COLO829 (cell line): ENCODE measurements at places on chromosomes 1 and 21.

DNA sequence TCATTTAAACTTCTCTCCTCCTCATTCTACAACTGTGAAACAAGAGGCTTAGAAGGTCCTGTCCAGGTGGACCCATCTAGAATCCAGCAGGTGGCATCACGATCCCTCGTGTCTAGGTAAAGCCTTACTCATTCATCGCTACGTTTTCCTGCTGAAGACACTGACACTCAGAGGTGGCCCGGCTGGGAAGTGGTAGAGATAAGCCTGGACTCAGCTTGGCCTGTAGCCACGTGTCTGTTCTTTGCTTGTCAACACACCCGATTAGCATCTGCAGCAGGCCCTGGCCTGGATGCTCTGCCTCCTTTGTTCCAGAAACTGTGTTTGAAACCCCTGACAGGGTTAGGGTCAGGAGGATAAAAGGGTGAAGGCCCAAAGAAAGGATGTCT is 43.4 kb downstream of the PARP1 start:
- DNase-seq = no peak

DNA sequence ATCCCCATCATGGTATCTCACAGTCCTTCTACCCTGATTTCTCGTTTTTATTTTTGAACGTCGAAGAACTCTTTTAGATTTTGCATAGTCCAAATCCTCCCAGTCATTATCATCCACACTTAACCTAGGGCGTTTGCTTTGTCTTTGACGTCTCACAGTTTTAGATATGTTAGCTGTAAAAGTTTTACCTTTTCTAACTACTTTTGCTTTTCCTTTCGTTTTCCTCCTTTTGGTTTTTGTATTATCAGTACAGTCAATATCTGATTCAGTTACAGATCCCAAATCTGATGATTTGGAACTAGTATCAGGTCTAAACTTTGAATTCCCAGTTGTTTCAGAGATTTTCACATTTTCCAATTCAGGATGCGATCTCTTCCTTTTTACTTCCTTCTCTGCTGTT is 13.1 kb upstream of the PSMG1 start:
- no peak for DNase-seq

GRCh38 chr1:53754484-53755312 is 15.7 kb upstream of the GLIS1 start:
- DNase-seq = peak; percentile 42

GRCh38 chr1:66291531-66291864 is 242.5 kb upstream of the SGIP1 start:
- no peak for DNase-seq

GRCh38 chr1:116561563-116561962 is 9.3 kb downstream of the CD58 start:
- DNase-seq = no peak

GRCh38 chr1:37424523-37424922 is 49.9 kb upstream of the ZC3H12A start:
- no peak for DNase-seq

DNA sequence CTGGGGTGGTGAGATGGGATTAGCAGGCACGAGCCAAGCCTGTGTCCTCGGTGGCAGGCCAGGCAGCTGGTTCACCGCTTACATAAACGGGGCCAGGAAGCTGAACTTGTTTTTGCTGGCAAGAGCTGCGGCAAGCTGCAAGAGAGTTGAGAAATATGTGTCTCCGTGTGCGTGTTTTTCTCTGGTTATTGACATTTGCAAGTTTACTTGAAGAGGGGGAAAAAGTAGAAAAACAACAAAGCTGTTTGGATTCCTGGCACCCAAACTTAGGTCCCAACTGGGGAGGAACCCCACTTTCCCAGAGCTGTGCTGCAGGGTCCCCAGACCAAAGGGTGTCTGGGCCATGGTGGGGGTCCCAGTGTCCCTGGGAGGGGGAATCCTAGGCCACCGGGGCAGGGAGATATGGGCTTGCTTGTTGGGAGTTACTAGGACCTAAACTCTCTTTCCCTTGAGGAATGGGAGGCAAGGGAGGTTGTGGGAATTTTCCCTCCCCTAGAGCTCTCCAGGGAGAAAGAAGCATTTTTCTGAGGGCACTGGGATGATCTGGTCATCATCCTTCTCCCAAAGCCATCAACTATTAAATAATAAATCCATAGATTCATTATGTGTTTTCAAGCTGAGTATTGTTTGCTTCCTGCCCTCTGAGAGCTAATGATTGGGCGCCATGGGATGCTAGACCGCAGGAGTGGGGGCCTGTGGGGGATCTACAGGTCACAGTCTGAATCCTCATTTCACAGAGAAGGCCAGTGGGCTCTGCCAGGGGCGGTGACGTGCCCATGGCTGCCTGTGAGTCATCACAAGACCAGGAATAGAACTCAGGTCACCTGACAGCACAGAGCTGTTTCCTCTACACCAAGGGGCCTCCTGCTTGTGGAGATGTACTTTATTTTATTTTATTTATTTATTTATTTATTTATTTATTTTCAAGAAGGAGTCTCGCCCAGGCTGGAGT is 14.8 kb downstream of the IL6R start:
- DNase-seq = peak; percentile 96

DNA sequence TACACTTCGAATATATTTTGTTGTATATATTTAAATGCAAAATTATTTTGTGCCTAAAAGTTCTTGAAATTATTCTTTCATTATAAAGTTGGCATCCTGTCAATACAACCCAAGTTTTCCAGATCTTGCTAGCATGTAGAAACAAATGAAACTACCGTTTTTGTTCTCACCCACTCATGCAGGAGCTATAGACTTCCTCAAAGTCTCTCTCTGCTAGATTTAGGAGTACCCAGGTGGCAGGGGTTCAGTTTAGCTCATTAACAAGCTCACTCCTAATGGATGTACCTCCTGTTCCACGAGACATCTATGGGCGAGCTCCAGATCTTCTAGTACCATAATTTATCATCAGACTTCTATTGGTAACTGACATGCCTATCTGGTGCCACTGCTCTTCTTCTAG is 390.2 kb upstream of the POU3F1 start:
- DNase-seq = no peak

- no peak for DNase-seq
Observed at GRCh38 chr1:112247036-112247597, 148.9 kb upstream of the CTTNBP2NL start.

DNA sequence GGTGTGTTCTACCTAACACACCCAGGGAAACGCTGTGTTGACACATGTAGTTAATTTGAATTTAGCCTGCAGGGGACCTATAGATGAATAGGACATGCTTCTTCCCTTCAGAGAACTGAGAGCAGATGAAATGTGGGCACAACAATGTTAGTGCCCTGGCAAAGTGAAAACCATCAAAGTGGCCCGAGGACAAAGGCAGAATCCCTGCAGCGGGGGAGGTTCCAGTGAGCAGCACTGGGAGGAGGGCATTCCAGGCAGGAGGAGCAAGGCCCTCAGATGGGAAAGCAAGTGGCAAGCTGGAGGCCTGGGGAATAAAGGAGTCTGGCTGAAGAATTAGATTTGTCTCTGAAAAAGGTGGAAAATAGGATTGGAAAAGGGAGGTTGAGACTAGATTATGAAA is 37.2 kb downstream of the C1orf94 start:
- DNase-seq = no peak

- no peak for DNase-seq
Observed at GRCh38 chr1:164735315-164736052, 176.5 kb downstream of the PBX1 start.

DNA sequence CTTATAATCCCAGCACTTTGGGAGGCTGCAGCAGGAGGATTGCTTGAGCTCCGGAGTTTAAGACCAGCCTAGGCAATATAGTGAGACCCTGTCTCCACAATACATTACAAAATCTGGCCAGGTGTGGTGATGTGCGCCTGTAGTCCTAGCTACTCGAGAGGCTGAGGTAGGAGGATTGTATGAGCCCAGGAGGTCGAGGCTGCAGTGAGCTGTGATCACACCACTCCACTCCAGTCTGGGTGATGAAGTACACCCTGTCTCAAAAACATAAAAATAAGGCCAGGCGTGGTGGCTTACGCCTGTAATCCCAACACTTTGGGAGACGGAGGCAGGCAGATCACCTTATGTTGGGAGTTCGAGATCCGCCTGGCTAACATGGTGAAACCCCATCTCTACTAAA is 27.7 kb downstream of the L1TD1 start:
- no peak for DNase-seq

GRCh38 chr1:115134231-115134630 is 44.9 kb upstream of the TSPAN2 start:
- no peak for DNase-seq

DNA sequence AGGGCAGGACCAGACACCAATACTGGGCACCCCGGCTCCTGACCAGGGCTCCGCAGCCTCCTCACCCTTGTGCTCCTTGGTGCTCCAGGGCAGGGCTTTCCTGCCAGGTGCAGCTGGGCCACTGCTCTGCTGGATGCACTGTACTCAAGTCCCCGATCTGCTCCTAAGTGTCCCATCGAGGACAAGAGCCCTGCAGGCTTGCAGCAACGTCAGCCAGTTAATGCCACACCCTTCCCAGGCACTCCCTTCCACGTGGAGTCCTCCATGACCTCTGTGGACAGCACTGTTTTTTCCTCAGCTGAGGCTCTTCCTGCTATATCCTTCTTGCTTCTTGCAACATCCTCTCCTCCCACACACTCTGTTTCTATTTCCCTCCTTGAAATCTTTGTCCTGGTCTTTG is 94.0 kb upstream of the NGF start:
- no peak for DNase-seq

GRCh38 chr1:217982331-217983050 is 302.6 kb upstream of the RRP15 start:
- DNase-seq = no peak

DNA sequence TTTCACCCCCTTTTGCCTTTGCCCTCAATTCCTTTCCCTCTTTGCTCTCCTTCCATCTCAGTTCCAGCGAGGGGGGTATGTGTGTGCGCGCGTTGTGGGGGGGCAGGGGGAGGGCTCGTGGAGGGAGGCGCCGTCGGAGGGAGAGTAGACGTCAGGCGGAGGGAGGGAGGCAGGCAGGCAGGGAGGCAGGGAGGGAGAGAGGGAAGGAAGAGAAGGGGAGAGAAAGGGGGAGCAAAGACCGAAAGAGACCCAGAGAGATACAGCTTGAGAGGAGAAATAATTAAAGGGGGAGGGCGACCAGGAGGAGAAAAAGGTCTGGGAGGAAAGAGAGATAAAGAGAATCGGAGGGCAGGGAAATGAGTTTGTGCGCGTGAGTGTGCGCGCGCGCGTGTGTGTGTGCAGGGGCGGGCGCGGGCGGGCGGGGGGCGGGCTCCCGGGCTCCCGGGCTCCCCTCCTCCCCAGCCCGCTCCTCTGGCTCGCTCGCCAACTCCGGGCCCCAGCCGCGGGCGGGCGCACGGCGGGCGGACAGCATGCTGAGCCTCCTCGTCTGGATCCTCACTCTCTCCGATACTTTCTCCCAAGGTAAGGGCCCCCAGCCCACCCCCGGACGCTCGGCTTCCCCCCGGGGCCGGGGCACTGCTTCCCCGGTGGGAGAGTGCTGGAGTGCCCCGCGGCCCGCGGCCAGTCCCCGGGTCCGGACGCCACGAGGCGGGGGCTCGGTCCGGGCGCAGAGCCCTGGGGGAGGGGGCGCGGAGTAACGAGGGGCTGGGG is at the start of gene KIRREL1:
Gene KIRREL1 (plus strand): TSS at position 499 of the 771 bp plus-strand sequence. CDS start 32 bp downstream, at position 531.
- DNase-seq = no peak

DNA sequence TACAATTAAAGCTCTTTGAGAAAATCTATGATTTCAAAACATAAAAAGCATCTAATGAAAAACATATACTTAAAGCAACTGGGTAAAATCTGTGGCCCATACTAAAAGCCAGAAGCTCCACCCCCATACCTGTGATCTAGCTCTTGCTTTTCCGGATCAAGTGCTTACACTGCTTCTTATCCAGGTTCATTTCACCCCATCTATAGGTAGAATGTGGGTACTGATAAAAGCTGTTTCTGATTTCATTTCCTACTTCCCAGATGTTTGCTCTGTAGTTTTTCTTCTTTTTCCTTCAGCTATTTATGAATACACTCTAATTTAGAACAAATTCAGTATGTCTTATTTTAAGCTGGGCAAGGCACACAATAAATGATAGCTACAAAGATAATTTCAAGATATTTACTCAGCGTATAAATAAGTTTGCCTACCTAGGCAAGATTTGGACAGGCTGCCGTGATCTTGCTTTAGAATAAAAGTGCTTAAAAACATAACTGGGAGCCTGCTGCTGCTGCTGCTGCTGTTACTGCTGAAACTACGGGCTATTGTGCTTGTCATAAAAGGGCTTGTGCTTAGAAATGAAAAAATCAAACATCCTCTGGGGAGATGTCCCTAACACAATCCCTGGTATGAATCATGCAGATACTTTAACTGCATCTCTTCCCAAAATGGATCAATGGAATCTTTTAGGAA is 2.1 kb downstream of the SIPA1L2 start:
- peak; percentile 67 for DNase-seq

DNA sequence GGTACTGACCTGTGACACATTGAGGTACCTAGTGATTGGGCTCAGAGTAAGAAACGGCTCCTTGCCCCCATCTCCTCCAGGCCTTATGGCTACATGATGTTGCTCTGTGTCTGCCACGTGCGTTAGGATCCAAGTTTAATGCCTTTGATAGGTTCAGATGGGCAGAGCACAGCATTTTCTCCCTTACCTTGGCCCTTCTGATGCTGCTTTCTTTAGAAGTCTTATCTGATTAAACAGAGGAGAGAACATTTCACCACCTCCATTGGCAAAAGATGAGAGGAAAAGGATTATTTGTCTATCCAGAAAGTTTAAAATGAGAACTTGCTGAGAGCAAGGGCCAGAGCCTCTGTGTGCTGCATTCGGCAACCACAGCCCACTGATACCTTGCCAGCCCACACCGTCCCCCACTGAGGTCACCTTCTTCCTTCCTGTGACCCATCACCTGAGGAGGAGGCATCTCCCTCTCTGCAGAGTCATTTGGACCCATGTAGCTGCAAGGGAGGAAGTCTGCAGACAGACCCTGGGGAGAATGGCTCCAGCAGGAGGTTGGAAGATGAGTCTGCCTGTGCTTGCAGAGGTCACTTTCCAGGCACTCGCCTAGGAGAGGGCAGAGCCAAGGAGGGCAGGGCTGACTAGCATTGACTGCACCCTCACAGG is 16.7 kb downstream of the SHISA4 start:
- DNase-seq = no peak

GRCh38 chr1:116568662-116569380 is 2.0 kb downstream of the CD58 start:
- no peak for DNase-seq

DNA sequence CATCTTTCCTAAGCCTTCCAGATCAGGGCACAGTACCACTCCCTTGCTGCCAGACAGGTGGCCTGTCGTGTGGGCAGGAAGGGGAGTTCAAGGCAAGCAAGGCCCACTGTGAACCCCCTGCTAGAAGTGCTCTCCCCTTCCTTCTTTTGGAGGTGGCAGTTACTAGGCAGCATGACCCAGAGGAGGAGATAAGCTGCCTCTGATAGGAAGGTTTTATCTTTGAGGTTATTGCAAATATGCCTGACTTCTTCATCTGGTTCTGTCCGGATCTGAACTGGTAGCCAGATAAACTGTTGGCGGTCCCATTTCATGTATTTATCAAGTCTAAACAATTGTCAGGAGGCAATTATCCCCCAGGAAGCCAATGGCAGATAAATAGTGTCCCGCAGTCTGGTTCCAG is 198.2 kb upstream of the LMO4 start:
- no peak for DNase-seq
